ENCODE measurements at places on chromosomes 4 and X.
A peak's percentile ranks its signal among the peaks of the same experiment; 100 is the strongest.

DNA sequence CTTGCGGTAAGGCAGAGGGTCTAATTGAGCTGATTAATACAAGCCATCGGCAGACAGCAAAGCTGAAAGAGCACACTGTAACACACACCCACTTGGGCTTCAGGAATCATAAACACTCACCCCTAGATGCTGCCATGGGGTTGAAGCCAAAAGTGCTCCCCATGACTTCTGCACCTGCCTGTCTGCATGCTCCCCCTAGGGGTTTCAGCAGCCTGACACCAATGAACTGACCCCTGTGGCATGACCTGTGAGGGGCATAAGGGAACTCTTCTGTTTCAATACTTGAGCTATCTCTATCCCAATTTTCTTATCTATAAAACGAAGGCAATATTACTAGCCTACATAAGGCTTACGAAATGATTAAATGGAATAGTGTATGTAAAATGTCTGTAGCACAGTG, 23.0 kb upstream of the IL13RA2 start:
- no peak for DNase-seq

GRCh38 chrX:104310090-104310489, 55.4 kb upstream of the ESX1 start:
- no peak for DNase-seq

DNA sequence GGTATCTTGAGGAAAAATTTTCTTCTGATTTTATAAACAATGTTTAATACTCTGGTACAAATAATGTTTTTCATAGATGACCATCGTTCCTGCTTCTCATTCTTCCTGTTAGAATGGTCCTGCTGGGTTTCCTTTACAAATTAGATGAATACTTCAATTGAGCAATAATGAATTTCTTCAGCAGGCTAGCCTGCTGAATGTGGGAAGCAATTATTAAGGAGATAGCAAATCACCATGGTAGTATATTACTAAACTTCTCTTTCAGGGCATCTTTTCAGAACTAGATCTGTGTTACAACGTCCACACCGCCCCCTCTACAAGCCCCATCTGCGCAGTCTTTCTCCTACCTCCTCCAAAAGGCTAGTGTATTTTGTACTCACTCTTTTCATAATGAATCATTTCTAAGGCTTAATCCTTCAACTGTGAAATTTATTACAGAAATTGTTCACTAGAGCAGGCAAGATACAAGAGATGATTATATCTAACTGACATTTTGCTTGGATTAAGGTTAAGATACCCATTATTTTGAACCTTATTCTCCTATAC, 38.4 kb downstream of the GPRIN3 start:
- no peak for DNase-seq

DNA sequence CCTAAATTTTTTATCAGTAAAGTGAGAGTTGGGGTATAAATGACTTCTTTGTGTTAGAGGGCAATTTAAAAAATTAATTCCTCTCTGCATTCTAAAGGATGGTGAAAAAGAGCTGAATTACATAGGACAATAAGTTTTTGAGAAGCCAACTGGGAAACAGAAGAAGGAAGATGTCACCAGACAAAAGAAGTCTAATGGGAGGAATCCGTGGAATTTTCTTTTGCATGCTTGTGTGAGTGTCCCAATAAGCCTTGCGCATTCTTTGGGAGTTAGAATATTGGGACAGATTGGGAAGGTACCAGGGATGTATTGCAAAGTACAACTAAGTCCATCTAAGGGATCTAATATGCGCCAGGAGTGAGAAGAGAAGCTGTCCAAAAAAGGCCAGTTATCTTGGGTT, 35.1 kb upstream of the NR3C2 start:
- DNase-seq: no peak

GRCh38 chrX:97322401-97322800, 438.7 kb downstream of the RPA4 start:
- no peak for DNase-seq

DNA sequence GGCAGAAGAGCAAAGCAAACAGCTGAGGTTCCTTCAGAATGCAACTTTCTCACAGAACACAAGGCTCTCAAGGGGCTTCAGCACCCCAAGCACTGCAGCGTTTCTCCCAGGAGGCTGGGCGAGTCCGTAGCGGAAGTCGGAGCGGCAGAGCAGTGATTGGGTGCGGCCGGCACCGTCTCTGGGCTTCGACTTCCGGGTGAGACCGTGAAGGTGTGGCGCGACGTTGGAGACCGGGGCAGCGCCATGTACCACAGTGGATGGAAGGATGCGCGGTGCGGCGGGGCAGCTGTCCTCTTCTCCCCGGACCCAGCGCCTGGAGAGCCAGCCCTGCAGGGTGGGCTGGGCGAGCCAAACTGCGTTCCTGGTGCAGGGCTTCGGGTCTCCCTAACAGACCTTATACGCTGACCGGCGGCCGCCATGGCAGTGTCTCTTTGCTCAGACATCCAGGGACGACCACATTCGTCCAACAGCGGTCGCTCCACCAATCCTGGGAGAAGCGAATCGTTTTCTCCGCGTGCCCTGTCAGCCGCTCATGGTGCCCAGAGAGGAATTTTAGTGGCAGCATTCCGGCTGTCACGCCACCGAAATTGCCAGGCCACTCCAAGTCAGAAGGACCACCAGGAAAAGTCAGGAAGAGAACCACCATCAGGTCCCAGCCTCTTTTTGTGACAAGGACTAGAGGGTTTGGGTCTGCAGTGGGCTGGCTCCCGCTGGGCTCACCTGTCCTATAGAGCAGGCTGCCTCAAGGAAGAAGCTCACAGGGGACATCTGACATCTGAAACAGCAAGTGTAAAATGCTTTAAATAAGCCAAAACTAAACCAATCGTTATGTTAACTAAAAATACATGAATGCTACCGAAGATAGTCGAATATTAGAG, 20.5 kb downstream of the TRIM61 start:
- peak; percentile 94 for DNase-seq

DNA sequence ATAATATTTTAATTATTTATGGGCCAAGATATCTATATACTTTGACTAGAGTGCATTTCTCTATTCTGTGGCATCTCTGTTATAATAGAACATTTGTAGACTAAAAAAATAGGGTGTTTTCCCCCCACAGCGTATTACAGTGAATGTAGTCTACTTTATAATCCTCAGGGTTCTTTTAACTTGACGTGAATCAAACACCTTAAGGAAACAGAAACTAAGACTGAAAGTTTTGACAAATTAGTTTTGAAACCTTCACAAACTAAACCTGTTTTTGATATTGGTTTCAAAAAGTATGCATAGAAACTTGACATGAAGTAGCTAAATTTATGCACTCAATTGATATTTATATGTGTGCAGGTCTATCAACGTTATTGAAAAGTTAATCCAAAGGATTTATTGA, 1963.1 kb upstream of the TENM3 start:
- no peak for DNase-seq

DNA sequence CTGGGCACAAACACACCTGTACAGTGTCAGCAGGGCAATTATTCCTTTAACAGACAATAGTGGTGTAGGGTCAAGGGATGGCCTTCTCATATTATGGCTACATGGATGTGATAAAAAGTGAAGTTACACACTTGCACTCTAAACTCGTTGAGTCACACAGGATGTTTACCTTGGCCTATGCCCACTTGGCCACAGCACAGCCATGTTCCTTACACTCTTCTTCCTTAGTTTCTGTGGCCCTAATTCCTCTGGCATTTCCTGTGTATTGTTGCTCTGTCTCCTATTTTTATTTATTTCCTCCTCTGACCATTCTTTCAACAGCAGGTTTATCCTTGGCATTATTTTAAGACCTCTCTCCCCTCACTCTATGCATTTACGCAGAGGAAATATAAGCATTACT, 86.8 kb upstream of the NPFFR2 start:
- no peak for DNase-seq

GRCh38 chr4:130675266-130675665, 1579.3 kb downstream of the C4orf33 start:
- no peak for DNase-seq

DNA sequence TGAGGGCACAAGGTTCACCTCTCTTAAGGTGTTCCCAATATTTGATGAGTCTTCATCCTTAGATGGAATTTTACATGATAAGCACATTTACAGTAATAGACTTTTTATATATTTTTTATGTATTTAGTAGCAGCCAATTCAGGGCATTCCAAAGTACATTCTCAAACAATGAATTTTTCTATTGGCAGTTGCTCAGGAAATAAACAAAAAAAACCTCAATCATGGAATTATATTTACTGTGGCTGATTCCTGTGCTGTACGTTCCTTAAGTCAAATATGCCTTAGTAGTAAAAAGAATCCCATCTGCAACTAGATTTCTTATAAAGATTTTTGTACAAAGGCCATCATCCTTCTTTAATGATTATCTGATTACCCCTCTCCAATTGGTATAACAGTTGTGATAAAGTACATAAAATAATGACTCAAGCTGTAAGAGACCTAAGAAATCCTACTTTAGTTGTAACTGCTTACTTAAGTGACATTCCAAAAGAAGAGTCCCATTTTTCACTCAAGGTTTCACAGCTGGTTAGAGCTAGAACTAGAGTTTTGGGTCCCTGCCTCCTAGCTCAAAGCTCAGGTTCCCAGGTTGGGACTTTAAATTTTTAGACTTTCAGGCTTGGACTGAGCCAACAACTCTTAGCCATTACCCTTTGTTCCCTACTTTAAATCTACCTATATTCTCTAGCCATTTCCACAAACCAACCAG, 152.7 kb downstream of the FHIP1A start:
- no peak for DNase-seq

DNA sequence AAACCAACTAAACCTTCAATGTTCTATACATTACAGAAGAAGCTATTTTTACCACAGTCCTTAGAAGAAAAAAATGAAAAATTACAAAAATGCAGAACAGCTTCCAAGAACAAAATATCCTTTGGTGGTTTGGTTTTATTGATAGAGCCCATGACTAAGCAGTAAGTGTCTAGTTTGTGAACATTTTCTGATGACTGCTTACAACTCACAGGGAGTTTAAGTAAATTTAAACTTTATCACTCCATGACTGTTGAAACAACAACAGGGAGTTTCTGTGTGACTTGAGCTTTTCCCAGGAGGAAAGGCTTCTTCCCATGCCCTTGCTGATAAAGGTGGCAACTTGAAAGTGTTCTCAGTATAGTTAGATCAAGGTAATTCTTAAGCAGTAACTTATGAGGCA, 2.9 kb downstream of the PF4 start:
- no peak for DNase-seq

DNA sequence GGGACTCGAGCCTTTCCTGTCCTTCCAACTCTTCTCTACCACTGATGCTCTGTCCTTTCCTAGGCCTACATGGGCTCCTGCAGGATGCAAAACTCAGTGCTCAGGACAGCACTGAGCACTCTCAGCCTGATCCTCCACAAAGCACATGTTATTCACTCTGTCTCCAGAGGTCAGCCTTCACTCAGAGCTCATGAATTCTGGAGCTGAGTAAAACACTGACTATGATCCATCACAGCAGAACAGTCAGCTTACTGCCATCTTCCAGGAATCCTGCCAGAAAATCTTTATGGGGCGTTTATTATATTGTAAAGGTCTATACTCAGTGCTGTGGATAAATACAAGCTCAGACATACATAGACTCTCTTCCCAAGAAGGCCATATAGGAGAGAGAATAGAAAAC, 121.5 kb upstream of the CPEB2 start:
- DNase-seq: no peak

DNA sequence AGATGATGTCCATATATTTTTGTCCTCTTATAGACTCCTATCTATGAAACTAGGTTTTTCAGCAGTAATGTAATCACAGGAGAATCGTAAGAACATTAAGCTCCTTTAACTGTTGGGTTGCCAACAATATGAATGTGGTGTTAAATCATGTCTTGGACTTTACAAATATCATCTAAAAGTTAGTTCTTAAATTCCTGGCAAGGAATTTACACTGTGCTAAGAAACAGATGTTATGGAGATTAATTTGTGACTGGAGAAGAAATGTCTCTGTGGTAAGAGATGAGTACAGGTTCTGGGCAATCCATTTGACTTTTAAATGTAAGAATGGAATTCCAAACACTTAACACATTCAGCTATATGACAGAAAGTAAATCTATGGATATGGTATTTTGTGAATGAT, 34.6 kb downstream of the CNKSR2 start:
- no peak for DNase-seq

- no peak for DNase-seq
These were observed 116.8 kb downstream of the SMIM20 start for GRCh38 chr4:26030780-26031179.

- DNase-seq: no peak
These were observed 18.2 kb upstream of the NKRF start for GRCh38 chrX:119624417-119624816.

DNA sequence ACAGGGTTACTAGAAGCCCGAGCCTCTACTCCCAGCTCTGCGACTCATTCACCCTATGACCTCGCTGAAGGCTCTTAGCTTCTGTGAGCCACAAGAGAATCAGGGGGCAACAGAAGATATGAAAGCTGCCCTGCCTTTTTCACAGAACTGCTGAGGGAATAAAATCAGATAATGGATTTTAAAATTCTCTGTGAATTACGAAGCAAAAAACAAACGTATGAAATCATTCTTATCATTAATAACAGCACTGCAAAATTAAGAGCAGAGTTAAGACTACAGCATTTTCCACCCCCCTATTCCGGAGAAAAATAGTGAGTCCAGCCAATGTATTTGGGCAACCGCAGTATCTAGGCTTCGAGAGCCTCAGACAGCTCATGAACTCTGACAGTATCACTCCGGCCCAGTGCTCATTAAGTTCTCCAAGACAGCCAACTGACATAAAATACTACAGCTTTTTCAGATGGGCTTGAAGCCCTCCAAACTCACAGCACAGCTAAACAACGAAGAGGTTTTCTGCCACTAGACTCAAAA, 33.4 kb downstream of the AFAP1 start:
- DNase-seq: no peak

- DNase-seq: no peak
These were observed 67.7 kb upstream of the SPANXN2 start for GRCh38 chrX:143788265-143788664.

DNA sequence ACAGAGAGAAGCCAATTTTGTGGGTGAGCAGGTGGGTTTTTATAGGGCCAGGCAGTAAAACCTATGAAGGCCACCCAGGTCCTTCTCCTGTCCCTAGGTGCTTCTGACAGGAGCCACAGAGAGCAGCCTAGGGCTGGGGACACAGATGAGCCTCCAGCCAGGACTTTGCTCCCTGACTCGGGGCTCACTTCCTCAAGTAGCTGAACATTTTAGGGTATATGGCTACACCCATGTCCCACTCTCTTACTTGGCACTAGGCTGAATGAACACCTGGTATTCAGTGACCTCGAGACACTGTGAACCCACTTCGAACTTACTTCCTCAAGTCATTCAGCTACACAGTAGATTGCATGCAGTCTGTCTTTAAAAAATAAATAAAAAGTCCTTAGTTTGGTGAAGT, 217.3 kb downstream of the MID1IP1 start:
- no peak for DNase-seq

DNA sequence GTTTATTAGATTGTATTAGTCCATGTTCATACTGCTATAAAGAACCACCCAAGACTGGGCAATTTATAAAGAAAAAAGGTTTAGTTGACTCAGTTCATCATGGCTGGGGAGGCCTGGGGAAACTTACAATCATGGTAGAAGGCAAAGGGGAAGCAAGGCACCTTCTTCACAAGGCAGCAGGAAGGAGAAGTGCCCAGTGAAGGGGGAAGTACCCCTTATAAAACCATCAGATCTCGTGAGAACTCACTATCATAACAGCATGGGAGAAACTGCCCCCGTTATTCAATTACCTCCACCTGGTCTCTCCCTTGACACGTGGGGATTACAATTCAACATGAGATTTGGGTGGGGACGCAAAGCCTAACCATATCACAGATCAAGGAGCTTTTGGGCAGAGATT, 8.1 kb upstream of the HSD17B13 start:
- DNase-seq: no peak

Data from SHP77 (cell line).